Amygdala (tissue), 56 donors: ENCODE measurements at places on chromosomes 12 and 14.
A peak's percentile ranks its signal among the peaks of the same experiment; 100 is the strongest.

DNA sequence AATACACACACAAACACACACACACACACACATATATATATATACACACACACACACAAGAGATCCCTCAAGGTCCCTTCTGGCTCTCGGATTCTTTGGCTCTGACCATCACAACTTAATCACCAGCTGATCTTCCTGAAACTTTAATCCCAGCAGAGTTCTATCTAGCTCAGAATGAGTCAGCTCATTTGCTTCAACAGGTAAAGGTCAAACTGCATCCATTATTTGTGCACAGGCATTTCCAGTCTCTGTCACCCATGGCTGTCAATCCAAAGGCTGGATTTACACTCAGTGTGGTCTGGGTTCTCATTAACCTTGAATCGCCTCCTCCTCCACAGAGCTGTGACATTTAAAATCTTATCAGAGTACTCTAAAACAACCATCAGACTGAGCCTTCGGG is 113.3 kb upstream of the TMPO start:
- no peak for DNase-seq

- DNase-seq: no peak
Observed at GRCh38 chr12:47270782-47271664, 191.3 kb upstream of the AMIGO2 start.

- no peak for DNase-seq
Observed at GRCh38 chr12:62834971-62835547, 99.9 kb downstream of the PPM1H start.

DNA sequence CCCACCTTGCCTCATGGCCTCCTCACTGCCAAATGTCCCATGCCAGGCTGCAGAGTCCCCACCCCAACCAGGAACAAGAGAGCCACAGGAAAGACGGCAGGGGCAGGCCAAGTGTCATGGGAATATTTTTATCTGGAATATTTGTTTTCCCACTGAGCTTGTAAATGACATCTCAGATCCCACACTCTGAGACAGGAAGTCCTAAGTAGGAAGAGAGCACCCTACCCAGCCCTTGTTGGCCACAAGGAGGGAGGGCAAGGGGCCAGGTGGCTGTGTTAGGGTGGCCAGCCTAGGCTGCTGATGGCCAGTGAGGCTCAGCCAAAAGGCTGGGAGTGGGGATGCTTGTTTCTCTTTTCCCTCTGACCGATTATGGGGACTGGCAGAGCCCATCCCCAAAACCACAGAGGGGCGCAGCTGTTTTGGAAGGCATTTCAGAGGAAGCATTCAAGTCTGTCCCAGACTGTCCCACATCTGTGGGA is 7.7 kb upstream of the MEG3 start:
- no peak for DNase-seq

GRCh38 chr12:46265102-46265501 is 3.7 kb downstream of the SLC38A1 start:
- no peak for DNase-seq

- no peak for DNase-seq
Observed at GRCh38 chr12:53160673-53161072, 19.8 kb upstream of the ZNF740 start.

DNA sequence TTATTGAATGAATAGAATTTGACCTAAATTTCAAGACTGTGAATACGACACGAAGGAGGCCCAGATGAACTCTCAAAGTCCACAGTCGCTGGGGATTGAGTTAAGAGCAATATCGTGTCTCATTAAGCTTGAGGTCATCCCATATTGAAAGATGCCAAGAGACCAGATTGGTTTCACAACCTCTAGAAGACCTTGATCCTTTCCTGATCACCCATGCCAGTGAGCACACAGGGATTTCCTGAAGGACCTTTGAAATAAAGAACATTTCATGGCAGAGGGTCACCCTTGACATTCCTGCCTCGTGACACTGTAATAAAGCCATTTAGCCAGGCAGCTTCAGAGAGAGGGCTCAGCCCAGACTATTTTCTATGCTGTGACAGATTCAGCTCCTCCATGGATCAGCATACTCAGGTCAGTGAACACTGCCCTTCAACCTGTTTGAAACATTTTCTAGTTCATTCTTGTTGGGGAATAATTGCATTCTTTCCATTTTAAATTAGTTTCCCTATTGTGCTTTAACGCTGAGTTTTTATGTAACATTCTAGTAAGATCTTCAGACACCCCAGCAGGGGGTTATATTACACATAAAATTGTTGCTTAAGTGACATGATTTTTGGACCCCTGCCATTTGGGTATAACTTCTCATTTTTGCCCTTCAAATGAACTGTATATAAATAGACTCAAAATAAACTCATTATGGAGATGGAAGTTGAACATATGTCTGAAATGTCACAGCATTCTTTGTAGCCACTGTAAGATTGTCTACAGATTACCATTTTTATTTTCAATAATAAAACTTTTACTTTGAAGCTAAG is 213.2 kb downstream of the C12orf50 start:
- no peak for DNase-seq

DNA sequence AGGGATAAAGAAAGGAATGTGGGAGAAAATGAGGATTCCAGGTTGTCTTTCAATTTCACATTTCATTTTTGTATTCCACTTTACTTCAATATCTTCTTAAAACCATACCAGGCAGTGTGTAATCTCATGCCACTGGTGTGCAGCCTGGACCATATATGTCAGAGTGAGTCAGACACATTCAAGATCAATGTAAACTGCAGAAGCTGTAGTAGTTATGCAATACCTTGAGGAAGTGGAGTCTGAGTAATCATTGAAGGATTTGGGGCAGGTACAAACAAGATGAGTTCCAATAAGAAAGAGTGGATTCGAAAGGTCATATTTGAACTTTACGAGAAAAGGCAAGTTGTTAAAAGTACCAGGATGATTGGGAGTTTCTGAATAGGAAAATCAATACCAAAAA is 14.1 kb downstream of the PLCZ1 start:
- no peak for DNase-seq

DNA sequence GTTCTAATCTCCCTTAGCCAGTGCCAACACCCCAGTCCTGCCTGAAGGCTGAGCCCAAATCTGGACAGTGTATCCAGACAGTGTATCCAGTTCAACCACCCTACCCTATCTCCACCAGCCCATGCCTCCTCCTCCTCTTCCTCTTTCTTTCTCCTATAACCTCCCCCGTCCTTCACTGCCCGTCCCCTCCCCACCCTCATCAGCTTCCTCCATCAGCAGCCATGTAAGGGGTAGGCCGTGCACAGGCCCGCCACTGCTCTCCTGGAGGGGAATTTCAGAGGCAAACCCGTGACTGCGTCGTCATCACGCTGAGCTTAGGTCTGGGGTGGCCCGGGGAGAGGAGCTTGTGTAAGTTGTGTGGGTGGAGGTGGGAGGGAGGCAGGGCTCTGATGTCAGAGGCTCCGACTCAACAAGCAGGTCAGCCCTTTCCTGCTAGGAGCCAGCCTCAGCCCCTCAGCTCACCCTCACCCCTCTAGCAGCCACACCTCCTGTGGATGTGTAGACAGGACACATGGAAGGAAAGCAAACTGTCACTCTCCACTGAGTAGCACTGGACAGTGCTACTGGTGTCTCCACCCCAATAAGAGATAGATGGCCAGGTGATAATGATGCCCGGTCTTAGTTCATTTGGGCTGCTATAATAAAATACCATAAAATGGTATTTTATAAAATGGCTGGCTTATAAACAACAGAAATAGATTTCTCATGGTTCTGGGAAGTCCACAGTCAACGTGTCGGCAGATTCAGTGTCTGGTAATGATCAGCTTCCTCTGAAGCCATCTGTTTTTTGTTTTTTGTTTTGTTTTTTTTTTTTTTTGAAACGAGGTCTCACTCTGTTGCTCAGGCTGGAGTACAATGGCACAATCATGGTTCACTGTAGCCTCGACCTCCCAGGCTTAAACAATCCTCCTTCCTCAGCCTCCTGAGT is 50.5 kb downstream of the IRF2BPL start:
- peak; percentile 18 for DNase-seq

GRCh38 chr14:89108608-89109007 is 284.2 kb downstream of the TTC8 start:
- no peak for DNase-seq

GRCh38 chr12:84822525-84822924 is 90.1 kb downstream of the SLC6A15 start:
- no peak for DNase-seq

GRCh38 chr12:96578526-96579125 is 89.2 kb downstream of the CFAP54 start:
- no peak for DNase-seq

DNA sequence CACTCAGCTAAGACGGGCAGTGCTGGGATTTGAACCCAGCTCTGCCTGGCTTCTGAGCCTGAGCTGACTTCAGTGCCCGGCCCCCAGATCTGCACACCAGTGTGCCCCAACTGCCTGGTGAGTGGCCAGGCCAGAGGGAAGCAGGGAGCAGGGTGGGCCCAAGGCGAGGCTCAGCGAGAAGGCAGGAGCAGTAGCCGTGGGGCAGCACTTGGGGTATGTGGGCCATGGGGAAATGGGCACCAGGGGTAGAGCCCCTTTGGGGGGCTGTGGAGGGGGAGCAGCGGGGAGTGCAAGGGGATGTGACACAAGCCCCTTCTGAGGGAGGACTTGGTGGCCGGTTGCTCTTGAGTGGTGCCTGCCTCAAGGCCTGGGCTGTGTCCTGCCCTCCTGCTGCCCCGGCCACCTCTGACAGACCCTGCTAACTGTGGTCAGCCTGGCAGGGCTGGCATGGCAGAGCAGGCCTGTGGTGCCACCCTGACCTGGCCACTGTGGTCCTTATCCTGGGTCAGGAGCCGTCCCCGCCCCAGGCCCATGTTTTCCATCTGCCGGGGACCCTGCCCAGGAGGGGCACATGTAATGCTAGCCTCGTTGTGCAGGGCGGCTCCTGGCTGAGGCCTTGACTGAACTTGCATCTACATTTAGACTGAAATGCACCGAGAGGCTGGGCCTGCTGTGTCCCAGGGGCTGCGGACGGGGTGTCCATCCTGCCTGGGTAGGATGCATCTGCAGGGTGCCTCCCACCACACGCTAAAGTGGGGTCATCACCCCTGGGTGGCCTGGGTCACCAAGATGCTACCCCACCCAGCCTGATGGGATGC is 90.5 kb downstream of the KIF26A start:
- no peak for DNase-seq

DNA sequence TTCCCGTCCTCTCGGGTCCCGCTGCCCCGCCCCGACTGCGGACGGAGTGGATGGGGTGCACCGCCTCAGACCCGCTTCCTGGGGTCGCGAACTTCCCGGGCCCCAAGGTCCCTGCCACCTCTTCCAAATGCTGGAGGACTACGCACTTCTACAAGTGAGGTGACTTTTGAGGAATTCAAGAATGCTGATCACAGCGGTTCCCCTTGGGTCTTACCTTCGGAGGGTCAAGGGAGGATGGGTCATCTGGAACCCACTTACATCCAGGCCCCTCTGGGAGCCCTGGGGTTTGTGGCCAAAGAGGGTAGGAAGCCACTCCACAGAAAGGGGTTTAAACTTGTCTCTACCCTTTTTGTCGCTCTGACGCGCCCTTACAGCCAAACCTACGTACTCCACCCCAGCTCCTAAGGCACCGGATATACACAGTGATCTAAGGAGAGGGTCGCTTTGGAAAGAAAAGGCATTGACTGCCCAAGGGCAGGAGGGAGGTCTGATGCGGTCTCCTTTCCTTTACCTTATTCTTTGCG is 532 bp upstream of the PRKD1 start:
- DNase-seq: no peak

DNA sequence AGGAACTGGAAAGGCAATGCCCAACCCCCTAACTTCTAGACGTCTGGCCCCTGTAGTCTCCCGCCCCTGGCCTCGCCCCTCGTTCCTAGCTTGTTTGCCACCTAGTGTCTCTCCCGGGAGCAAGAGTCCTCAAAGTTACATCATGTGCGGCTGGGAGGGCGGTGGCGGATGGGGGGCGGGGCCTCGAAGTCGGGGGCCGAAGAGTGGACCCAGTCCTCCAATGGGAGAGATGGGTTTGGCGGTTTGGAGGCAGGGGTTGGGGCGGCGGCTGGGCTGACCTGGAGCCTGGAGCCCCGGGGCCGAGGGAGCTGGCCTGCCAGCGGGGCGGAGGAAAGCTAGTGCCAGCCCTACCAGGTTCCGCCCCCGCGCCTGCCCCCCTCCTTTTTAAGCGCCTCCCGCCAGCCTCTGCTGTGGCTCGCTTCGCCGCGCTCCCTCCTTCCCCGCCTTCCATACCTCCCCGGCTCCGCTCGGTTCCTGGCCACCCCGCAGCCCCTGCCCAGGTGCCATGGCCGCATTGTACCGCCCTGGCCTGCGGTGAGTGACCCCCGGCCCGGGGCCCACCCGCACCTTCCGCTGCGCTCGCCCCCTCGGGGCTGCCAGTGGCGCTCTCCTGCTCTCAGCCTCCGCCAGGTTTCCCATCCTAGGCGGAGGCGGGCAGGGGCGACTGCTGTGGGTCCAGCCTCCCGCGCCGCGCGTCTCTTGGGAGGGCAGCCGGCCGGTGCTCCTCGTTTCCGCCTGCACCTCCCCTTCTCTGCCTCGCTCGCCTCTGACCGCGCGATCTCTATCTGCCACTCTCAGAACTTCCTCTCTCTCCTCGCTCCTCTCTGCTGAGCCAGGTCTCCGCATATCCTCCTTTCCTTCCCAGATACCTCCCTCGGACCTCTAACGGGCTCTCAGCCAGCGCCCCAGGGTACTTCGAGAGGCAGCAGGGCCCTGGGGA is at the start of gene PCK2:
Gene PCK2 (plus strand): TSS at position 411 of the 940 bp plus-strand sequence. CDS start 95 bp downstream, at position 506.
- peak; percentile 42 for DNase-seq

DNA sequence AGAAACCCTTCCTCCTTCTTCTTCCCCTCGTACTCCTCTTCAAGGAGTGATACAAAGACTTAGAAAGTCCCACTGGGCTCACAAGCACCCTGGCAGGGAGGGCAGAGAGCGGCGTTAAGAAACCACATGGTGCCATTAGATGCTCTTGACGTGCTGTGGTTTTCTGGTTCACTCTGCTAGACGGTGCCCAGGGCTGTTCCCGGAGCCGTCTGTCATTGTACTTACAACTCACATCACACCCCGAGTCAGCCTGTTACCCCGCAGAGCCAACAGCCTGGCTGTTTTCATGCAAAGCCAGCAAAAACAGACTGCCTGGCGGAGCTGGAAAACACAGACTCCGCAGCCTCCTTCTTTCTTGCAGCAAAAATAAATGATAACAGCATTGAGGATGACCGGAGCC is 232.6 kb upstream of the TBX3 start:
- no peak for DNase-seq

- no peak for DNase-seq
Observed at GRCh38 chr12:57149245-57149900, 2.0 kb upstream of the LRP1-AS start.

GRCh38 chr14:73223049-73223448 is 14.3 kb upstream of the PAPLN start:
- no peak for DNase-seq

GRCh38 chr12:19411234-19412204 is 27.8 kb upstream of the AEBP2 start:
- DNase-seq: no peak

GRCh38 chr12:64145226-64145625 is 76.9 kb downstream of the KICS2 start:
- no peak for DNase-seq

DNA sequence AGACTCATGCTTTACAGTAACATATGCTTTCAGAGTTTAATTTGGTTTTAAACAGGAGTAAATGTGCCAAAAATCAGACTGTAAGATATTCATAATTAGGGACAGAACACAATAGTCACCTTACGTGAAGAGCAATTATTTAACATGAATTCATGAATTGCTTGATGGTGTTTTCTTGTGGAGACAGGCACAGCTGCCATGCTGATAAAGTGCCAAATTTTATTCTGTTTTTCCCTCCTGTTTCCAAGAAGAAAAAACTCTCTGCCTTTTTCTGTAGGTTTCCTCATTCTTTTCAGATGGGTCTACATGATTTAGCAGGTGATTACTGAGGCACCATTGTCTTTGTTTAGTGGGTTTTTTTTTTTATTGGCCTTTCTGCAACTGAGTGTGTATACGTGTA is 80.1 kb downstream of the C12orf42 start:
- DNase-seq: no peak
